Activated CD8-positive, alpha-beta memory T cell treated with anti-CD3 and anti-CD28 coated beads, Interleukin-2, amount 50 U/mL, for 48 hours (primary cell): ENCODE measurements at places on chromosomes 16 and 17.

DNA sequence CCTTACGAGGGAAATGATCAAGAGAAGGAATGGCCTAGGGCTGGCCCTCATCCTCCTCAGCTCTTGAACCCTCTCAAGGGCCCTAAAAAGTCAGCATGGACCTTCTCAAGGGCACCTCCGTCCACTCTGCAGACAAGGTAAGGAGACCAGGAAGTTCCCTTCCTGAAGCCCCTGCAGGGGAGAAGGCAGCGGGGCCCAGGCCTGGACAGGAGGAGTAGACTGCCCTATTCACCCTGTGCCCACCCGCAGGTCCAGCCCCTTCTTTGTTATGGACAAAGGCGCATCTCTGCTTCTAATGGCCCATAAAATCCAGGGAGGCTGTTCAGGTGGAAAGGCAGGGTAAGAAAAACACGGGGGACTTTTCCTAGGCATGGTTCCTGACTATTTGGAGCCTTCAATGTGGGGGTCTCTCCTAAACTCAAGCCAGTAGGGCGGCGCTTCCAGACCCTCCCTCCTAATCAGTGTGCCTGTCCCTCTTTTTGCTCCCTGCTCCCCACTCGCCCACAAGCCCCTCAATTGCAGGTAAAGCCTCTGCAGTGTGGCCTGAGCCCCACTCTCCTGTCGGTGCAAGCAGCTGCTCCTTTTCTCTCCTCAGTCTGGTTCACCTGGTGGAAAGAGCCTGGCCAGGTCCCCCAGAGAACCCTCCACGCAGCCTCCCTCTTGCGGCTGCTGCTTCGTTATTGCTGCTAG is 28.2 kb downstream of the AXIN2 start:
- no peak for DNase-seq

- no peak for DNase-seq
These were observed 20.8 kb upstream of the ZFHX3 start for GRCh38 chr16:73068541-73069401.

DNA sequence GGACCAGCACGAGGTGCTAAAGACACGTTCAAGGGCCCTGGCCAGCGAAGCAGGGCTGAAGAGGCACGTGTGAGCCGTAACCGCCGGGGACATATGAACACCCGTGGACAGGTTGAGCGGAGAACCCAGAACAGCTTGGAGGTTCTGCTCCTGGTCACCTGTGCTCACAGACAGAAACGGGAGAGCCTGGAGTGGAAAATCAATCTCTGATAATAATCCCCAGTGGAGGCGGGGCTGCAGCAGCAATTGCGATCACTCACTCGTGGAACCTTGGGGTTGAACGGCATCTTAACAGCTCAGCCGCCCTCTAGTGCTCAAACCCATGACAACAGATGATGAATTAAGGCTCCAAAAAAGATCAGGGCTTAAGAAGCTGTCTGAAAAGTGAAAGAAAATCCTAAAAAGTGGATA is 25.6 kb downstream of the WIPI1 start:
- no peak for DNase-seq

DNA sequence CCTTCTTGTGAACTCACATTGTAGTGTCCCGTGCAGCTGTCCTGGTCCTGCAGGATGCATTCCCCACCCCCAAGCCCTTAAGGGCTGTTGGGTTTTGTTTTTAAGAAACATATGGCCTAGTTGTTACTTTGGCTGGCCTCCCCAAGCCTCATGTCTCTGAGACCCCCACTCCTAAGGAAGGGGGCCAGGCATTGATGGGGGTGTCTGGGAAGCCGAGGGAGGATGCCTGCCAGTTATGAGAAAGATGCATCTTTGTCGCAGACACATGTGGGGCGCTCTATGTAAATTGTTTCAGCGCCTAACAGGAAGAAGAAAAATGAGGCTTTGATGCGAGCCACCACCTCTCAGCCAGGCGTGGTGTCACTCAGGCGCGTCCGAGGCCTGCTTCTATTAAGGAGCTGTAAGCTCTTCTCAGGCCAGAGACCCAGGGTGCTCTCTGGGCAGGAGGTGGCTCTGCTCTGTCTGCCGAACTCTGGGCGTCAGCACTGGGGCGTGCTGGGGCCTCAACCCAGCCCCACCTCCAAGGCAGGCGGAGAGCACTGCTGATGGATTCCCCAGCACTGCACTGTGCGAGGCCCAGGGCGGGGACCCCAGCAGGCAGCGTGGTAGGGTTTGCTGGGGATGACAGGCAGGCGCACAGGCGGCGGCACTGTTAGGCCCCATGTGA is 70.6 kb downstream of the SREBF1 start:
- no peak for DNase-seq

DNA sequence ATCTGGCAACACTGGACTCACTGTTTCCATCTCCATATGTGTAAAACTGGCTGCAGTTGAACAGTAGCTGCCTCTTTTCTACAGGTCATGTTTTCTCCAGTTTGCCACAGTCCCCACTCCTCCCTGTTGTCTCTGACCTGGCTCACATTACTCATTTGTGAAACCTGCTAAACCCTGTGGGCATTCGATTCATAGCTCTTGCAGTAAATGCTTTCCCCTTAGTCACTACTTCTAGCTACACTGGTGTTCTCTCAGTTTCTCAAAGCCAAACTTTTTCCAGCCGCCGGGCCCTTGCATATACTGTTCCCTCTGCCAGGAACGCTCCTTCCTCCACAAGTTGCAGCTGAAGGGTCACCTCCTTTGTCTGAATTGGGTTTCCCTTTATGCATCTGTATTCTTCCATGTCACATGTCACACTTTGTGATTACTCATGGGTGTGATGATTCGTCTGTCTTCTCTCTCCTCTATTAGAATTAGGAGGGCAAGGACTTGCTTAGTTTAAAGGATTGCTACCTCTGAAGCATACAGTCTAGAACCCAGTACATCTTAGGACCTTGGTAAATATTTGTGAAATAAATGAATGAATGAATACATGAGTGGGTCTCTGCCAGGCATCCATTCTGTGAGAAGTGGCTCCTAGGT is 15.0 kb upstream of the MT4 start:
- DNase-seq: peak; percentile 65
